ENCODE measurements at places on chromosomes 4 and X.

DNA sequence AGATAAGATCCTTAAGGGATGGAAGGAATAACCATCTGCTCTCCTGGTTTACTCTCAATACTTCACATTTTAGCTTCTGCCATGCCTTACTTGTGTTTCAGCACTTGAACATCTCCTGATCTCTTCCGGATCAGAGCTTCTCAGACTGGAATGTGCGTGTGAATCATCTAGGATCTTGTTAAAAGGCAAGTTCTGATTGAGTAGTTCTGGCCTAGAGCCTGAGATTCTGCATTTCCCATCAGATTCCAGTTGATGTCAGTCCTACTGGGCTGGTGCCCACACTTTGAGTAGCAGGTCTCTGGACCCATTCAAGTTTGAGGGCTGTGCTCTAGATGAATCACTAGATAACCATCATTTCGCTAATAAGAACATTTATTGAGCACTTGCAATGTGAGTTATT is 20.0 kb downstream of the NDP start:
- DNase-seq, result no peak

GRCh38 chrX:133541021-133541420 is 125.7 kb upstream of the GPC4 start:
- DNase-seq, result no peak

- no peak for DNase-seq
Measured at GRCh38 chr4:147643616-147644015, 26.4 kb downstream of the TMEM184C start.

DNA sequence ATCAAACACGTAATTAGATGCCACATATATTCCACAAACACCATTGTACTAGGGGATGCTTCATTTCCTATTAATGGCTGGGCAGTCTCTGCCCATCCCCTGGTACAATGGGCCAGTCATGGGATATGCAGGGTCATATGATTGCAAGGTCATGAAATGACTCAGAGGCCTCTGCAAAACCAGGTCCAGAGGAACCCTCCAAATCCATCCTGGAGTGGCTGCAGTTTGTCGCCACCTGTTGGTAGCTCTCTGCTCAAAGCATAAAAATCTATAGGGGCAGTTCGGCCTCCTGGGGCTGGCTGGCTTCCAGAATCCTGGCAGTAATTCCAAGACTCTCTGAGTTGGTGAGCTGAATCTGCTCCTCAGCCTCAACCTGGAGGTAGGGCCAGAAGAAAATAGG is 22.9 kb upstream of the PUDP start:
- DNase-seq, result no peak

DNA sequence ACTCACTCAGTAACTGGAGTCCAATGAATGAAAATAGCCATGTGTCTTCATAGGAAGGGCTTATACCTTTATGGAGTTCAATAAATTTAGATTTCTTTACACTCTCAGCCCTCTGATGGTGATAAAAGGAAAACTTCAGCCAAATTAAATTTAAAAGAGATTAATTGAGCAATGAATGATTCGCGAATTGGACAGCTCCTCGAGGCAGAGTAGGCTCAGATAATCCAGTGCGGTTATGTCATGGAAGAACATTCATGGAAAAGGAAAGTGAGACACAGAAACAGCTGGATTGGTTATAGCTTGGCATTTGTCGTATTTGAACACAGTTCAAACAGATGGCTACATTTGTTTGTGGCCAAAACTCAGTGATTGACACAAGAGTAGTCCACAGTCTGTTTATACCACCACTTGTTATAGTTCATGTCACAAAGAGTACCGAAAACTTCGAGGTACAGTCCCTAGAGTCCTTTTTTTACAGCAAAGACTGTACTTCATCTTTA is 54.6 kb upstream of the TACR3 start:
- DNase-seq, result no peak

DNA sequence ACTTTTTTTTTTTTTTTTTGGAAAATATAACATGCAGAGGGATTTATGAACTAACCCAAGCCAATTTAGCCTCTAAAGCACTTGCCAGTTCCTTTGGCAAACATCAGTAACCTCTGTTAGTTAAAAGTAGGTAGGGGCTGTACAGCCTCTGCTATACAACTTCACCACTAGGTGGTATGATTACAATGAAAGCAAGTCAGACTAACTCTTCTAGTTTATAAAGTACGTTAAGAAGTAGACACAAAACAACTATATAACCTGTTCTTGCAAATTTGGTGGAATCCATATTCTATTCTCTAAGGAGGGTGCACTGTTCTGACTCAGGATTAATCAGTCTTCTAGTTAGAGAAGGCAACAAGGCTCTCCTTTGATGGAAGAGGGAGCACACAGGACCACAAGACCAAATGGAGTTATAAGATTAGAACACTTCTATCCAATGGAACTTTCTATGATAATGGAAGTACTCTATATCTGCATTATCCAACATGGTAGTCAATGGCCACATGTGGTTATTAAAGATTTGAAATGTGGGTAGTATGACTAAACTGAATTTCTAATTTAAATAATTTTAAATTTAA is 12.8 kb downstream of the AIMP1 start:
- no peak for DNase-seq

DNA sequence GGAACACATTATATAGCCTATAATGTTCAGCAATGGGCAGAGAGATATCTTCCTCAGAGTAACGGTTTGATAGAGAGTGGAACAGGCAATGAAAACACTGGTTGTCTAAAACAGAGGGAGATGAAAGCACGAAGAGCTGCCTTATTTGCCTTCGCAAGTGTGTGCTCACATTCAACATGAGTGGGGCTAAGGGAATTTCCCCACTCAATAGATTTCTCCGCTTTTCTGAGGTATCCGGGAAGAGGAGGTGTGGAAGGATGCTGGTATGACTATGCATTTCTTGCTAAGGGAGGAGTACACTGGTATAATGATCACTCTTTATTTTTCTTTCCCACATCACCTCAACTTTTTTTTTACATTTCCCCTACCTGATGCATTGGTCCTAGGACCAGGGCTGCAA is 7.8 kb upstream of the GPR82 start:
- DNase-seq, result no peak

- DNase-seq, result no peak
Measured at GRCh38 chr4:118180776-118181175, 146.5 kb downstream of the NDST3 start.

- DNase-seq, result no peak
Measured at GRCh38 chr4:109494563-109494962, 60.9 kb downstream of the SEC24B start.

- no peak for DNase-seq
Measured at GRCh38 chr4:1255151-1255550, 6.2 kb upstream of the CTBP1 start.

DNA sequence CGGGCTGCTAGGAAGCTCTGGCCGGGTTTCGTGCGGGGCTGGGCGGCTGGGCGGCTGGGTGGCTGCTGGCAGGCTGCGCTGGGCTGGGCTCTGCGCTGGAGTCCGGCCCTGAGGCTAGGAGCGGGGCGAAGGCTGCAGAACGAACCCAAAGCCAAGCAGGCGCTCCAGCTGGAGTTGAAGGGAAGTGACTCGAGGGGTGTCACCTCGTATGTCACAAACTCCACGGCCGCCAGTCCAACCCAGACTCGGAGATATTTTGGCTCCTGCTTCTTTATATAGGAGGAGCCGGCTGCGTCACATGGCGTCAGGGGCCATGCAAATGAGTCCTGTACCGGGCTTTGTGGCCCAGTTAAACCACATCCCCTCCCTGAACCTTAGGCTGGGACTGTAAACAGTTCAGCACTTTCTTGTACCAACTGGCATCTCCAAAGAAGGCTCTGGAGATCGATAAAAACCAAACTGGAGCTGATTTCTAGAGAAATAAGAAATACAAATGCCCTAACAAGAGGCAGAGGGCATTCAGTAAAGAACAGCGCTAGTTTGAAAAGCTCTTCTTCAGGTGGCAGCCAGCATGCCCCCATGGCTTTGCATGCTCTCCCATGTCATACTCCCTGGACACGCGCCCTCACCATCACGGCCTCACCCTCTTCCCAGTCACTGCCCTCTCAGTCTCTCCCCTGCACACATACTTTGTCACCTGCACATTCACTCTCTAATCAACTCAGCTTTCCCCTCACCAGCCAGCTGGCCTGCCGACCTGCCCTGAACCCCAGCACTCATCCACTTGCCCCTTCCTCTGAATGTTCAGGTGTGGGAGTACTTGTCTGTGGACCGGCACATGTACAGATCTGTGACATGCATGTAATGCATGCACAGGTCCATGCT is 58.5 kb downstream of the TSC22D3 start:
- no peak for DNase-seq

DNA sequence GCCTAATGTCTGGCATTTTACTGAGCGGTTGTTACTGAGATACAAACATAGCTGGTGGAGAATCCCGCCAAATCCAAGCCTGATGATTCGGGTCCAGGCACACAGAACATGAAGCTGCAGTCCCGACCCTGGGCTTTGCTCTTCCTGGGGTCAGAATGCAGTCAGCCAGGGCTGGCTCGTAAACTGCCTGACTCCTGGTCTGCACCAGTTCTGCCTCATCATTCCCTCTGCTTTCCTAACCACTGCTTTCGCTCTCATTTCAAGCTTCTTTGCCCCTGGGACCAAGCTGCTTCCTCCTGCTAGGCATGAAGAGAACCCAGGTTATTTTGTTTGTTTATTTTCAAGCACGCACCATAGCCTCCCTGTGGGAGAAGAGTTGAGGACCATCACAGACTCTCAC is 39.3 kb downstream of the GATB start:
- no peak for DNase-seq

DNA sequence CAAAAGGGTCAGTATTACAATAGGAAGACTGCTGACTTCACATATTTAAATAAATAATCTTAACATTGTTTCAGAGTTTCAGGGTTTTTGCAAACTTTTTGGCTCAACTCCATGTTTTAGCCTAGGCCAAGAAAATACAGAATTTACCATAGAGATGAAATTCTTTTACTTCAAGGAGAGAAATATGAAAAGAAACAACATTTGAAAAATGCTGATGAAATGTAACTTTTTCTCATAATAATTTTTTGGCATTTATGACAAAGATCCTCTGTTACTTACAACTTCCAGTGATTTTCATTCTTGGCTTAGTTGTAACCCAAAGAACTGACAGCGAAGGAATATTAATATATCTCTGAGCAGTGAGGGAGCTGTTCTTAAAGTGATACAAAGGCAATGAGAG is 316.1 kb upstream of the EMCN start:
- no peak for DNase-seq

GRCh38 chr4:39621582-39621981 is 17.1 kb downstream of the SMIM14 start:
- DNase-seq, result no peak

GRCh38 chr4:186607490-186607889 is 52.1 kb upstream of the MTNR1A start:
- no peak for DNase-seq

GRCh38 chrX:110426155-110426504 is 67.5 kb downstream of the RTL9 start:
- no peak for DNase-seq

DNA sequence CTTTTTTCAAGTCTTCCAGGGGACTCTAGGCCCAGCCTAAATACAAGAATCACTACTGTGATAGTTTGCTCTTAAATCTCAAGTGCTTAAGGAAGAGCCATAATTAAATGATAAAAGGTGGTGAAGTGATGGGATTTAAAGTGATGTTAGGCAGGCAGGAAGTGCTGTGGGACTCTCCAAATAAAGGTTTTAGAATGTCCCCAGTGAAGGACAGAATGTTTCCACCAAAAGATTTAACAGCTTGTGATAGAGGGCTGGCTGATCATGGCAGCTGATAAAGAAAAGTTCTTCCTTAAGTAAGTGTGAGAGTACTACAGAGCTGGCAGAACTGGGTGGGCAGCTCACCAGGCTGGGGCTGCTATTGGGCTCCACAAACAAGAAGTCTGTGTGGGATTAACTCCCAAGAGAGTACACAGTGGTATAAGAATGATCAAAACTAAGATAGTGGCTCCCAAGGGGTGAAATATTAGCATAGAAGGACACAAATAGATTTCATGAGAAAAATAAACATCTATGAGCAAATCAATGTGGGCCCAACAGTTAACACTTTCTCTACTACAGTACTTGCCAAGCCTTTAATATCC is 637.2 kb upstream of the CPEB2 start:
- no peak for DNase-seq

DNA sequence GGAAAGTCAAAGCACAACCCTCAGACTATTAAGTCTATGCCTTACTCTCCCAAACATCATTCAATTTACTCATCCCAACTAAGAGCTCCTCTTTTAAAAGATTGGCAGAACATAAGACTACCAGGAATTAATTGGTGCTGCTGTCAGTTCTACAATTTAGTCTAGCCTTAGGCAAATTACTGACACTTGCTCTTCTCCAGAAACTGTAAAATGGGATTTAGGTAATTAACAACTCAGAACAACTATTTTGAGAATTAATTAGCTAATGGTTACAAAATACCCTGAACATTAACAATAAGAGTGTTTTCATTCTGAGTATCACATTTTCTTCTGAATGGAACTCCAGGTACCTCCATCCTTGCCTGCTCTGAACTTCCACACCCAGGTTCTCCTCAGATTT is 36.2 kb upstream of the RBM47 start:
- DNase-seq, result no peak

- DNase-seq, result no peak
Measured at GRCh38 chr4:141142423-141142822, 9.2 kb upstream of the RNF150 start.

DNA sequence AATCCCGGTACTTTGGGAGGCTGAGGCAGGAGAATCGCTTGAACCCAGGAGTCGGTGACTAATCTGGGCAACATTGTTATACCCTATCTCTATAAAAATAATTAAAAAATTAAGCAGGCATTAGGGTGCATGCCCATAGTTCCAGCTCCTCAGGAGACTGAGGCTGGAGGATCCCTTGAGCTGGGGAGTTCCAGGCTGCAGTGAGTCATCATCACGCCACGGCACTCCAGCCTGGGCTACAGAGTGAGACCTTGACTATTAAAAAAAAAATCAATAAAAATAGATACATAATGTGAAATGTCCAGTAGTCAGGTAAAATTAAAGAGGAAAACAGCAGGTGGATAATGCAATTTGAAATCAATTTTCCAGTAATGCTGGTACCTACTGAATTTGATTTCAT is 14.6 kb downstream of the ADGRL3 start:
- no peak for DNase-seq

GRCh38 chr4:13483768-13484121 is 395 bp downstream of the RAB28 start:
- no peak for DNase-seq

DNA sequence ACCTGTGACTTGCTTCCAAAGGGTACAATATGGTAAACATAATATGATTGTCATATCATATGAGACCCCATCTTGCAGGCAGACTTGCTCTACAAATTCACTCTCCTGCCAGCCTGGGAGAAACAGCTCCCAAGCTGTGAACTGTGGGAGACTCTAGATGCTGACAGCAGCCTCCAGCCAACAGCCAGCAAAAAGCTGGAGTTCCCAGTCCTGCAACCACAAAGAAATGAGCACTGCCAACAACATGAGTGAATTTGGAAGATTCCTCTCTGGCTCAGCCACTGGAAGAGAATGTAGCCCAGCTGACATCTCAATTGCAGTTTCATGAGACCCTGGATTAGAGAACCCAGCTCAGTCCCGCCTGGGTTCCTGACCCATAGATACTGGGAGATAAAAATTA is 145.4 kb downstream of the QDPR start:
- no peak for DNase-seq

Data from NCI-H2029 treated with DMSO at 0.1 percent for 48 hours (cell line).